GM12864 (cell line): ENCODE measurements at places on chromosomes 7 and 10.

GRCh38 chr10:51321980-51322379, 247.7 kb downstream of the PRKG1 start:
- DNase-seq: no peak

DNA sequence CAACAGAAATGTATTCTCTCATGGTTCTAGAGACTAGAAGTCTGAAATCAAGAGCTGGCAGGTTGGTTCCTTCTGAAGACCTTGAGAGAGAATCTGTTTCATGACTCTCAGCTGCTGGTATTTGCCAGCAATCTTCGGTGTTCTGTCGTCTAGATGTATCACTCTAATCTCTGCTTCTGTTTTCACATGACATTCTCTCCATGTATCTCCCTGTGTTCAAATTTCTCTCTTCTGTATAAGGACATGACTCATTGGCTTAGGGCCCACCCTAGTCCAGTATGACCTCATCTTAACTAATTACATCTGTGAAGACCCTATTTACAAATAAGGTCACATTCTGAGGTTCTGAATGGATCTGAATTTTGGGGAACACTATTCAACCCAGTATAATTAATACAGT, 82.3 kb downstream of the ANKRD7 start:
- no peak for DNase-seq

DNA sequence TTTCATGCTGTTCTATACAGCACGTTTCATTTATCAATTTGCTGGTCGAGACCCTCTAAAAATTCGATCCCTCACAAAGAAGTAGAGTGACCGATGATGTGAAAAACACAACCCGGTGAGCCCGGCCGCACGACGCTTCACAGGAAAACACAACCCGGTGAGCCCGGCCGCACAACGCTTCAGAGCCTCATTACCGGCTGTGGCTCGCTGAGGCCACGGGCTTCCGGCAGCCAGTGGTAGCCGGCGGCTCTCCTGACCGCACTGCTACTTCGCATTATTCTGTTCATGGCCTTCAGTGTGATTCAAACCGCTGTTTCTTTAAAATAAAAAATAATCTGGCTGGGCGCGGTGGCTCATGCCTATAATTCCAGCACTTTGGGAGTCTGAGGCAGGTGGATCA, 42.3 kb upstream of the RBM33 start:
- no peak for DNase-seq

- DNase-seq: no peak
These were observed 28.2 kb downstream of the KAT6B start for GRCh38 chr10:74854610-74855009.

- no peak for DNase-seq
These were observed 208.8 kb downstream of the KCNMA1 start for GRCh38 chr10:77428691-77429395.
